GM20000 (cell line): ENCODE measurements at places on chromosomes 2 and 18.

- DNase-seq: no peak
These were observed 115.9 kb upstream of the FOSL2 start for GRCh38 chr2:28276807-28277206.

DNA sequence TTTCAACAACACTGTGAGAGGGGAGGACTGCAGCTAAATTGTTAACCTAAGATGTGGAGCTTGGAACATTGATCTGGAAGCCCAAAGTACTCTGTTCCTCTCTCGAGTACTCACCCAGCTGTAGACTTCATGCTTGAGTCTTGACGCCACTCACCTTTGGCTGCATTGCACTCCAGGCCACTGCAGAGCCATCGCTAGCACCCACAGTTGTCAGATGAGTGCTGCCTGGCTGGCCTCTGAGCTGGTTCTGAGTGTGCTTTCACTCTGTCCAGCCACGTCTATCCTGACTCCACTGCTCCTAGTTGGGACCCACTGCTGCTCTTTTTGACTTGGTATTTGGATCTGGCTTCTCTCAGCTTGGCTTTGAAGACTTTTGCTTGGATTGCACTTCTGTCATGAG lies 552.1 kb downstream of the DCDC2C start:
- DNase-seq: no peak

- no peak for DNase-seq
These were observed 148.7 kb downstream of the DYSF start for GRCh38 chr2:71602115-71602495.

DNA sequence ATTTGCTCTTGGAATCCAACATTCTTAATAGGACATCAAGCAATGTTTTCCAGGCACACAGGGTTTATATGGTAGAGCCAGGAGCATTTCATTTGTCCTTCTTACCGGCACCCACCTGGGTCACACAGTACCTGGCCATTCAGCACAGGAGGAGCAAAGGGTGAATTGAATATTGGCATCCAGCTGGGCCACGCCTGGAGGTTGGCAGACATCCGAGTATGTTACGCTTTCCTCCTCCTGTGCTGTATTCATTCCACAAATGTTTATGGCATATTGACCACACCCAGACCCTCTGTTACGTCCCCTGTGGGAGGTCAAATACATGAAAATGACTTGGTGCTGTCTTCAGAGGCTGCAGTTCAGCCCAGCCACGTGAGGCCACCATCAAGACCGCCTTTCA lies 206.2 kb downstream of the RTP5 start:
- DNase-seq: no peak

DNA sequence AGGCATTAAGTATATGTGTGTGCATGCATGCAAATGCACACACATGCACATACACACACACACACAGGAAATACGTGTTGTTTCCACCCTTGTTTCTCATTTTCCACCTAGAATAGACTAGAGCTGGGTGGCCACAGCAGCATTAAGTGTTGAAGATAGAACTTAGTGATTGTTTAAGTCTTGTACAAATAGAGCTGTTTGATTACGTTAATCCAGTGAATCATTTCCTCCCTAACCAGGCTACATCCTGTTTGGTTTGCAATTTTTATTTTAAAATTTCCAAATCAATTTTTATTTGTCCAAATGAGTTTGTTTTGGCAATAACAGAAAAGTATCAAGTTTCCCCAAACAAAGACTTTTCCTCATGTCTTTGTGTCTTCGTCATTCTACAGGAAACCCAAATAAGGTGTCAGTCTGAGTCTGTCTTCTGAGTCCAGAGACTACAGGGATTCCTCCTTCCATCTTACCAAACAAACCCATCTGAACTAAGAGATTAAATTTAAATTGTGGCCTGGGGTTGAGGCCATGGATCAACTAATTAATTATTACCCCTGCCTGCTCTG lies 74.6 kb upstream of the GALNT5 start:
- DNase-seq: no peak

DNA sequence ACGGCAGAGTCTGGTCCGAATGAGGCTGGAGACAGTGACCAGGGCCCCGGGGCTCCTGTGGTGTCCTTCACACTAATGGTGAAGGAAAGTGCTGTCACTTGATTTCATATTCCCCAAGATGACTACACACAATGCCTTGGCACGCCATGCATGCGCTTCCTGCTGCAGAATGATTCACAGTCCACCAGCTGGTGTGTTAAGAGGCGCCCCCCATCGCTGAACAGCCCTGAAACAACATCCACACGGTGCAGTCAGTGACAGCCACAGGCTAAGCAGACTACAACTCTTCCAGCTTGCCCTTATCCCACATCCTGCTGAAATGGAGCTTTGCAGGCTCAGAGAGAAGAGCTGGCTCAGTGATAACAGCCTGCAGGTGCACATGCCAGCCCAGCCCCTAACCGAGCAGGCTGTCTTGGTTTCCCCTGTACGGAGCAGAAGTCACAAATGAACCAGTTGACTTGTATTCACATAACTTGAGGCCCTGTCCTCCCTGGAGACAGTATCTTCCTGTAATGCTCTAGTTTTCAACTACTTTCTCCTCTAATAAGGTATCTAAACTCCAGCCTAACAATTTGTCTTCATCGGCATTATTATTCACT lies 24.3 kb upstream of the CDH20 start:
- DNase-seq: no peak

DNA sequence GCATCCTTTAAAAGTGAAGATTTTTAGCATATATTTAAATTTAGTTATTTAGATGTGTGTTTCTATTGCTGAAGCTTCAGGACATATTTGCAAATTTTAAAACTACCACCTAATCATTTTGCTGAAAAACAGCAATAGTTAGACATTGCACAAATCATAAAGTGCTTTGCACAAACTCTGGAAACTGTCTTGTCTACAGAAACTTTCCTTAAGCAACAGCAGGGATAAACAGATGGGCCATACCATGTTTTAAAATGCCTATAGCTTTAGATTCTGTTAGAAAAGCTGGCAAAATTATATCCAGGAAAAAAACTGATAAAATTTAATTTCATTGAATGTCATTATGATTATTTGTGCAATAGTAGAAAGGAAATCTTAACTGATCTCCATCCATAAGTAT lies 1313.9 kb upstream of the ACVR2A start:
- DNase-seq: no peak

- DNase-seq: no peak
These were observed 44.0 kb upstream of the RPL31 start for GRCh38 chr2:100957996-100958653.

GRCh38 chr2:85308896-85309555 lies 18.8 kb downstream of the TGOLN2 start:
- DNase-seq: no peak

DNA sequence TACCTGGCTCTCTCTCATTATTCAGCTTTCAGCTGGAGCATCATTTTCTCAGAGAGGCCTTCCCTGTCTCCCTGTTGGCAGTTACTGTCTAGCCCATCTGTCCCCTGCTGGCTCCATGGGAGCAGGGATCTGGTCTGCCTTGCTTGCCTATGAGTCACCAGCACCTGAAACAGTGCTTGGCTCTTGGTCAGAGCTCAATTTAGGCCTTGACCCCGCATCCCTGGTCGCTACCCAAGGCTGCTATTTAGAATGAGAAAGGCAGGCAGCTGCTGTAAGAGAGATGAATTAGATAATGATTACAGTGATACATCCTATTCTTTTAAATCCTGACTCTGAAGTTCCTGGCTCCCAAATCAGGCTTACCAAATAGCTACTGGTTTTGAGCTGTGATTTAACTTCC lies 32.9 kb downstream of the KCNE4 start:
- DNase-seq: no peak

GRCh38 chr2:39107156-39107555 lies 13.7 kb downstream of the SOS1 start:
- no peak for DNase-seq

GRCh38 chr18:27075828-27076227 lies 109.3 kb downstream of the CHST9 start:
- DNase-seq: no peak

DNA sequence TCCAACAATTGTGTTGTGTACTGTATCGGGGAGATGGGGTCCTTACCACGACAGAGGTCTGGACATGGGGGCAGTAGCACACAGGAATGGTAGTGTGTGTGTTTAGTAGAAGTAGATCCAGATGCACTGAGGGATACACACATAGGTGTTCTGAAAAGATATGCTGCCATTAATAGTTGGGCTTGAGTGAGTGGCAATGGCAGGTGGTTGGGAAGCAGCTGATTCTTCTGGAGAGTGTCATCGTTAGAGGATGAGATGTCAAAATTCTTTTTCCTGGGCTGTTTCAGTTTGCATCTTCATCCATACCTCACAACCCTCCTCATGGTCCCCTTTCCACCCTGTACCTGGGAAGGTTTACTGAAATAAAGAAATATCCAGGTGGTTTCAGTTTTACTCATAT lies 66.6 kb downstream of the UGGT1 start:
- no peak for DNase-seq

- DNase-seq: no peak
These were observed 281.8 kb downstream of the GULP1 start for GRCh38 chr2:188573453-188573852.

- no peak for DNase-seq
These were observed 165.8 kb downstream of the DNAH7 start for GRCh38 chr2:195902857-195903256.

GRCh38 chr2:10073706-10074105 lies 6.5 kb downstream of the CYS1 start:
- no peak for DNase-seq
